ENCODE measurements at places on chromosomes 11 and 22. TPM values are rescaled to one million over a fixed set of nuclear protein-coding genes. Genes with fewer than 3 reads are reported as not detected.

DNA sequence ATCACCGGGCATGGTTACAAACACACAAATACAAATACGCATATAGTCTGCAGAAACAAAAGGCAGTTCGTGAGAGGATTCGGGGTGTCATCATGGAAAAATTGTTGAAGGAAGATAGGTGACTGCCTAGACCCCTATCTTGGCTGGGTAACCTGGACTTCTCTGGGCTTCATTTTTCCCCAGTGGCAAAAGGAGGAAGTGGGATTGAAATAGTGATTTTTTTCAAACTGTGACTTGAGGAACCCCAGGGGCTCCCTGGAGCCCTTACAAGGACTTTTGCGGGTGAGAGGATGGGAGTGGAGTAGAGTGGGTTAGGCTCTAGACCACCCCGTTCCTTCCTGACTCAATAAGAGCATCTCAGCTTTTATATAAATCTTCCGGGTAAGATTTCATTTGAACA lies 1.0 kb upstream of the ELF5 start:
- DNase-seq = no peak

GRCh38 chr22:39994041-39994565 lies 651 bp upstream of the FAM83F start:
- no peak for DNase-seq

BEST1 gene
- total RNA-seq = 1.2 TPM

GRCh38 chr11:117634756-117635603 lies 162.0 kb downstream of the DSCAML1 start:
- DNase-seq = no peak

OR5B21 gene
- total RNA-seq = not detected

GRCh38 chr11:47797633-47798032 lies 30.5 kb upstream of the FNBP4 start:
- no peak for DNase-seq

GRCh38 chr11:2521733-2522630 lies 77.2 kb downstream of the KCNQ1 start:
- peak; percentile 26 for DNase-seq

SCGB2A2 gene
- not detected for total RNA-seq

- peak; percentile 57 for DNase-seq
Observed at GRCh38 chr11:122733318-122733717, 77.8 kb downstream of the UBASH3B start.

Measured in heart left ventricle (tissue), 16 donors.